ENCODE measurements at places on chromosomes 3 and 15.

DNA sequence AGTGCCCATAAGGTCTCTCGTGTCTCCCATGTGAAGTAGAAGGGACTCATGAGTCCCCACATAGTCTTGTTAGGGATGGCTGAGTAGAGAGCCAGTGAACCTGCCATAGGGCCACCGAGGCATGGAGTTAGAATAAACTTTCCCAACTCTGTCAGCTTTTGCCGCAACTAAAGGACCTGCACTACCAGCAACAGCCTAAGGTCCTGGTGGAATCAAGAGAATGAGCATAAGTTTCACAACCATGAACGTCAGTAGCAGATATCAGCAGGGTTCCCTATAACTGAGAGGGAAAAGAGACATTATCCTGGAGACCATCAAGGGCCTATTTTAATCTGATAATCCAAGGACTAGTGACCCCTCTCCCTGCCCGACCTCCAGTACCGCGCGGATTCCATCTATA is 60.3 kb upstream of the FNDC3B start:
- DNase-seq: no peak

- no peak for DNase-seq
Observed at GRCh38 chr3:127159543-127159942, 33.4 kb upstream of the PRR23E start.

GRCh38 chr3:64518496-64518895 is 169.3 kb downstream of the ADAMTS9 start:
- DNase-seq: no peak

DNA sequence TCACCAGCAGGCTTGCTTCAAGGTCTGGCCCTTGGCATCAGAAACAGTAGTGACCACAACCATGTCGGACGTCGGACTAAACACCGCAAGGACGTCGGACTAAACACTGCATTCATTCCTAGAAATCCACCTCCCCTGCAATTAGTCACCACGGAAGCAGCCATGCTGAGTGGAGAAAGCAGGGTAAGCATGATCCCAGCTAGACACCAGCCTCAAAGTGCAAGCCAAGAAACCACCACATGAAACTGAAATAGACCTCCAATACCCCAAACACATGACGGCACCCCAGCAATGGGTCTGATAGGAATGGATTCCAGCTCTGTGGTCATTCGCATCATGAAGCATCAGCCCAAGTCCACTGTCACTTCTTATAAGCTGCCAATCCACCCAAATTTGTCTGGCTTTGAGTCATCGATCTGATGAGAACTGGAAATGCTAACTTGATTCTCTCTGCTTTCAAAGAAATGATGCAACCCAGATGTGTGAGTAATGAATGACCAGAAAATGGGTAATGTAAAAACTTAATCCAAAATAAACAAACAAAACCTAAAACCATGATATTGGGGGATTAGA is 348.3 kb upstream of the TMCO5A start:
- no peak for DNase-seq

DNA sequence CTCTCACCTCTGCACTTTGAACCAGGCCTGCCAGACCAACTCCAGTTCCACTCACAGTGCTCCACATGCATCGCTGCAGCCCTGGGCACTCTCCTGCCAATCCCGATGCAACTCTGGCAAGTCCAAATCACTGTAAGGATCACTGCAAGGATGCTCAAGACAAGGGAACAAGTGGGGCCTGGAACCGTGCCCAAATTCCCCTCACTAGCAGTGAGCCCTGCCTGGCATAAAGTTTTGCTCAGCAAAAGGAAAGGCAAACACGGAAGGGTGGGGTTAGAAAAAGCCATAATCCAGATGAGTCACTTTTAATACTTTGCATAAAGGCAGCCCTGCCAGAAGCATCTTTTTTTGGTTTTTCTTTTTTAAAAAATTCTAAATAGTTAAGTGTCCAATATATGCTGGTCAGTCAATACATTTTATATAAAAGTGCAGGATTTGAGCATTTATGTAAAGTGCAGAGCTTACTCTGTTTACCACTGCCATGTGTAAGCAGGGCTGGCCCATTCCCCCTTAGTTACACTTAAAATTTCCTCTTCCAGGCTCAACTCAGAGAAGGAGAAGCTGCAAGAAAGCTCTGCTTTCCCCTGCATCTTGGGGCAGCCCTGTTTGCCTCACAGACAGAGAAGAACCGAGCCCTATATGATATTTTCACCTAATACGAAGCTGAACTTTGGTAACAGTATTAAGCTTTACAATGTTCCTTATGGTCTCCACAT is 102.2 kb downstream of the CD47 start:
- DNase-seq: no peak

DNA sequence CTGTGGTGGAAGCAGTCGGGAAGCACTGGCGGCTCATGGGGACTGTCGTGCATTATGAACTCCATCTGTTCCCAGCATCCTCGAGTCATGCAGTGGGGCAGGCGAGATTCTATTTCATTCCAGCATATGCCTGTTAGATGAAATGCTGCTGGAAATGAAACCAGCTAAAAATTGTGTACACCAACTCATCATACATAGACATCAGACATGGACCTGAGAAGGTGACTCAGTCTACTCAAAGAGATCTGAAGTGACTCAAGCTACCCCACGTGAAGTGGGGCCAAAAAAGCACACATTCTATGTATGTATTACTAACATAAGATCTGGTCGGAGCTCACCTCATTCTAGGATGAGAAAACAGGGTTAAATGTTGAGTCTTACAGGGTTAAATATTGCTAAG is 47.5 kb upstream of the FAM98B start:
- no peak for DNase-seq

DNA sequence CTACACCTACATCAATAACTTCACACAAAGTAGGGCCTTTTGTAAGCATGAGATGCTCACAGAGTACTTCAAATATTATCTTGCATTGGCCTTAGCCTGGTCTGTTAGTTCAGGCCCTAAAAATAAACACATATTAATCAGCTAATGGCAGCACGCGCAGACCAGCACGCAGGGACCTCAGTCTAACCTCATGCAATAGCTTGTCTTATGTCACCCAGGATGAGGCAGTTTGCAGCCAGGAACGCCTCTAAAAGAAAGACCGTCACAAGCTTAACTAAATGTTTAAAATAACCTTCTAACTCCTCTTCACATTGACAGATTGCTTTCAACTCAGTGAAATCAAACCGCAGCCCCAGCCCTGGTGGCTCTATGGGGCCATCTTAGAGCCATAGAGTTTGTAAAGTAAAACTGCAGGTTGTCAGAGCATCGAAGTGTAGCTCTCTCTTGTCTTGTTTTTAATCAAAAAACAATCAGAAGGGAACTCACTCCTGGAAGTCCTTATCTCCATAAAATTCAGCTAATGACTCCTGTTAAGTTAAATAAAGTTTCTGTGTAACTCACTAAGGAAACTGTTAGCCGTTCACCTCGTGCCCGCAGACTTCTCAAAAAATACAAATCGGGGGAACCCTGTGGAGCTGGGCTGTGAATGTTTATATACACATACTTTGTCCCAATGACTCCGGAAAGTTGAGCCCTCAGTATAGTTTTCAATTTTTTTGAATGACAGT is 212.6 kb downstream of the CDIN1 start:
- no peak for DNase-seq

GRCh38 chr15:60044636-60045270 is 40.6 kb downstream of the FOXB1 start:
- DNase-seq: no peak

- DNase-seq: no peak
Observed at GRCh38 chr3:28268989-28269388, 27.6 kb downstream of the CMC1 start.

DNA sequence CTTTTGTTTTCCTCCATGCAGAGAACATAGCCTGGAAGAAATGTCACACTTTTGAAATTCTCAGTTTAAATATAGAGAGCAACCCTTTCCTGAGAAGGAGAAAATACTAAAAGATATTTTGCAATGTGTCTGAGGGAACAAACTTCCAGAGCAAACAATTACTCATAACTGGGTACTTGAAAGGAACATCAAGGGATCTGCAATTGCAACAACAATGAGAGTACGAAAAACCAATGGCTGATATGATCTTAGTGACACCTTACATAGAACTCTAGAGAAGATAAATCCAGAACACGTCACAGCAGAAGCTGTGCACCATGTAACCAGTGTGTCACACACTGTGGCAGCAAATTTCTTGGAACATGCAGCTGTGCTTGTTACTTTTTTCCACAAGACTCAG is 14.6 kb upstream of the ARPP21 start:
- DNase-seq: no peak

GRCh38 chr15:48632651-48633050 is 12.9 kb downstream of the FBN1 start:
- DNase-seq: no peak

- DNase-seq: no peak
Observed at GRCh38 chr3:156811089-156811862, 14.9 kb upstream of the LEKR1 start.

GRCh38 chr3:139110072-139110830 is 65.6 kb upstream of the PRR23C start:
- no peak for DNase-seq

DNA sequence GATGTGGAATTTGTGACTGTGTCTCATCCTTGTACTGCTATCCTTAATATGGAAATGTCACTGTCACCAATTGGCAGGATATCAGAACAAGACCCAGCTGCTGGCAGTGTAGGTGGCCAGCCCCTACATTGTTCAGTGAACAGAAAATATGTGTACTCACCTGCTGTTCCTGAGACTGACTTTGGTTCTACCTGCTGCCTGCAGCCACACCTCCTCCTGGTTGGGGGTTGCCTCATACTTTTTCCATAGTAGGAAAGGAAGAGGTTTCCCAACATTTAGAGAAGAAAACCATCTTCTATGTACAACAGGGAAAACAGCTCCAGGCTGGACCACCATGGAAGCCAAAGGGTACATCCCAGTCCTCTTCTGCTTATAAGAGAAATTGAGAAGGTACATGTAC is 35.9 kb downstream of the SLC12A1 start:
- DNase-seq: no peak

DNA sequence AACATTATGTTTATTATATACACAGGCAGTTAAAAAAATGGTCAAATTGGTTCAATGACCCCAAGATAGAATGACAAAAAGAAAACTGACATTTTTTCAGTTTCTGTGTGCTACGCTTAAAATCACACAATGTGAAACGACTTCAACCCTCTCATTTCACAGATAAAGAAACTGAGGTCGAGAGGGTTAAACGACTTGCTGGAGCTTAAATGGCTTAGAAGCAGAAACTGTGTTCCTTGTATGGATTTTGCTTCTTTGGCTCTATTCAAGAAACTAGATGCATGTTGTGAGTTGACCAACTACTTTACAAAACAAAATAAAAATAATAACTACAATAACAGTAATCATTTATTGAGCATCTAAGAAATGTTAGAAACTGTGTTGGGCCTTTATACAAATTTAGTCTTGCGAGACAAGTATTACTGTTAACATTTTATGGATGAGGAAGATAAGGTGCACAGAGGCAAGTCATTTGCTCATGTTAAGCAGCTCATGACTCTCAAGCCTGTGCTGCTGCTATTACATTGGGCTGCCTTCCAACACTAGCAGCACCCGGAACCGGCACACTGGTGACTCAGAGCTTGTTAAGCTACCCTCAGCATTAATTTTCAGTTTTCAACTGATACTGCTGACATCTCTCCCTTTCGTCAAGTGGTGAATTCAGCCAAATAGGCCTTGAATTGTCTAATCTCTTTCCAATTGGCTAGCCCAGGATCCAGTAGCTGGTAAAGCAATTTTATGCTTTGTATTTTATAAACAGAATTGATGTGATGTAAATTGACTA is 487.6 kb downstream of the NAALADL2 start:
- DNase-seq: no peak

DNA sequence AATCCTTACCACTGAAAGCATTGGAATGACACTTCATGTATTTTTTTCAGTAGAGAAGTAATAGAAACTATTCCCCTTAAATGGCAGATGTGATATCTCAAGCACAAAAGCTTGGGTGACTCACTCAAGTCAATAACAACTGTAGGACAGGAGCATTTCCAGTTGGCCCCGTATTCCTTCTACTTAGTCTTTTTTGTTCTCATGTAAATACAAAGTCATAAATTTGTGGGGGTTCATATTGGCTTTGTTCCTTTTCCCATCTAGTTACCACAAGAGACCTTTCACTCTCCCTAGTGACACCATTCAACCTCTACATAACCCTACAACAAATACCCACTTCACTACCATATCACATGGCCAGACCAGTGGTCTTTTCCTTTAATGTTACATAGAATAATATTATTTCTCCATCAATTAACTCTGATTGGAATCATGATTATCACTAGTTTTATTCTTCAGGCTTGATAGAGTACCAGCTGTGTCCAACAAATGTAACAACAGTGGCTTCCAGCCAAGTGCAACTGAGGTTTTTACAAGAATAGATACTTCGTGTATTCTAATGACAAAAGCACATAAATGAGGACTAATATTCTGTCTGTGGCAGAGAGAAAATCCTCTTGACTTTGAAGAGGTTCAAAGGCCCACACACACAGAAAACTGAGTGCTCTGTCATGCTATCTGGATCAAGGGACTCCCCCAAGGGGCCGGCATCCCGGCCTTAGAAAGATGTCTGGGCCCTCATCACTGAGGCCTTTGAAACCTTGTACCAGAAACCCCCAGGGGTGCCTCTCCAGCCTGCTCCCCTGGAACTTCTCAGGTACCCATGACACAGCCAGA is 94.0 kb upstream of the THBS1 start:
- DNase-seq: no peak

DNA sequence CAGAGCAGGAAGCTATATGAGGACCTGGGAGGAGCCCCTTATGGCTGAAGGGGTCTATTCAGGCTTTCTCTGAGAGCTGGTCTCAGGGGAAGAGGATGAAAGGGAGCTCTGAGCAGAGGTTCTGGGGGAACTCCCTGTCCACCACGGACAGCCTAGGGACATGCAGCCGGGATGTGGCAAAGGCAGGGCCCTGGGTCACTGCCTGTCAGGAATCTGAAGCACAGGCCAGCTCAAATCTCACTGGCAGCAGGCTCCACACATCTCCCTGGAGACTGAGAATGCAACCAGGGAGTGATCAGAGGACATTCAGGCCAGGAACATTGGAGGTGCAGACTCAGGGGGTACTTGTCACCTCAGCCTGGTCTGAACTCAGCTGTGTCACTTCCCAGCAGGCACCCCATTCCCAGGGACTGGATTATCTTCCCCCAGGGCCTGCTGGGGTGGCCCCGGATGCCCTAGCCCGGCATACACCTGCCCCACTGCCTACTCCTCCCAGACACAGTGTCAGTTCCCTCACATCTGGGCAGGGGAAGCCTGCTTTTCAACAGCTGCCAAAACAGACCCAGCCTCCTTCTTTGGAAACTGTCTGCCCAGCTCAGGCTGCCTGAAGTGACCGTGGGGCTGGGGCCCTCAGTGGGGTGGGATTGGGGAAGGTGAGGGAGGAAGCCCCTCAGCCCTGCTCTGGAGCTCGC is 18.3 kb upstream of the SEMA3F start:
- no peak for DNase-seq

DNA sequence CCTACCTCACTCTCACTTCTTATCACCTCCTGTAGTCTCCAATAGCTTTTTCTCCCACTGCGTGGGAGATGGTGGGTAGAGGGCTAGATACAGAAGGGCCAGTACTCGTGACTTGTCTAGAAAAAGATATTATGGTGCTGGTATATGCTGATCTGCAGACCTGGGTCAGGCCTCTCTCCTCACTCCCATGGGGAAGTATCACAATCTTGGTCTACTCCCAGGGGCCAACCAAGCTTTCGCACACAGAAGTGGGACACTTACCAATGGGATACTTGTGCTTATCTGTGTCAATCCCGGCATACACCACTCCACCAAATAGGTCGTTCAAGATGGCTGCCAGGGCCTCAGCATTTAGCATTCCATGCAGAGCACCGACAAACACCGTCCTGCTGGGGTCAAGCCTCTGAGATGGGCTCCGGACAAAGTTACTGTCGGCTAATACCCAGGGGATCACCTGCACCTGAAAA is 9.0 kb upstream of the RPS17 start:
- DNase-seq: no peak

GRCh38 chr3:40290396-40290795 is 19.1 kb upstream of the EIF1B start:
- no peak for DNase-seq

Data from activated T-cell treated with anti-CD3 and anti-CD28 coated beads for 4 hours (primary cell).